ENCODE measurements at places on chromosomes 3 and 15. TPM values are rescaled to one million over a fixed set of nuclear protein-coding genes. Genes with fewer than 3 reads are reported as not detected.

The SLC28A1 gene
- total RNA-seq, result not detected

DNA sequence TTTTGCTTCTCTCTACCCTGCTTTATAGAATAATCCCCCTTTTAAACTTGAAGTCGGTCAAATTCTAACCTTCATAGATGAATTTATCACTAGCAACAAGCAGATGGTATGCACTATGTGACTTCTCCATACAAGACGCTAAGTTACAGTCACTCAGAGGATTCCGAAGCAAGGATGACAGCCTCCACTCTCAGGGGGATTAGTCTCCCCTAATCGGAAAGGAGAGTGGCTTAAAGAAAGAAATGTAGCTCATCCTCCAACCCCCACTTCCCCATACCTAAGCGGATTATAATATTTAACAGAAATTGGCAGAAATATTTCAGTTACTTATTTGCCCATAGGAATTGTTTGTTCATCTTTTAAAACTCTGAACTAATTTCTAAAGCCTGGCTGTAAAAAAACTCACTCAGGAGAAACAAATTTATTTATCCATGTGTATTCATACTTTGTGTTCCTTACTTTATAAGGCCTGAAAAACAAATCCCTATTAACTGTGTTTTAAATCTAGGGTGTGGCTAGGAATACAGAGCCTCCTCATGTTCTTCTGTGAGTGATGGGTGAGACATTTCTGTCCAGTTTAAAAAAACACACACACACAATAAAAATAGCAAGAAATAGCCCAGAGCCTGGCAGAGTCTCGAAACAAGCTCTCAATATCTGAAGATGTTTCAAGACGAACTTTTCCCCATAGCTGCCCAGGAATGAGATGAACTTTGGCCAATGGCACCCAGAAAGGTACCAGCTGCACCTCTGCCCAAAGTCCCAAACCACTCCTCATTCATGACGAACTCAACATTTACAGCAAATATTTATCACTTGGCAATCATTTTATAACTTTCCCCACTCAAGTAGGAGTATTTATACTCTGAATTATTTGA, 18.7 kb downstream of the SIAH2 start:
- peaks cover 16% of the 10 kb centered on the region for H3K4me1 ChIP-seq
- H3K4me3 ChIP-seq, result no peak overlapping the region
- no peaks in the 10 kb centered on the region for H3K27me3 ChIP-seq
- H3K36me3 ChIP-seq, result peaks cover 10% of the 10 kb centered on the region

DNA sequence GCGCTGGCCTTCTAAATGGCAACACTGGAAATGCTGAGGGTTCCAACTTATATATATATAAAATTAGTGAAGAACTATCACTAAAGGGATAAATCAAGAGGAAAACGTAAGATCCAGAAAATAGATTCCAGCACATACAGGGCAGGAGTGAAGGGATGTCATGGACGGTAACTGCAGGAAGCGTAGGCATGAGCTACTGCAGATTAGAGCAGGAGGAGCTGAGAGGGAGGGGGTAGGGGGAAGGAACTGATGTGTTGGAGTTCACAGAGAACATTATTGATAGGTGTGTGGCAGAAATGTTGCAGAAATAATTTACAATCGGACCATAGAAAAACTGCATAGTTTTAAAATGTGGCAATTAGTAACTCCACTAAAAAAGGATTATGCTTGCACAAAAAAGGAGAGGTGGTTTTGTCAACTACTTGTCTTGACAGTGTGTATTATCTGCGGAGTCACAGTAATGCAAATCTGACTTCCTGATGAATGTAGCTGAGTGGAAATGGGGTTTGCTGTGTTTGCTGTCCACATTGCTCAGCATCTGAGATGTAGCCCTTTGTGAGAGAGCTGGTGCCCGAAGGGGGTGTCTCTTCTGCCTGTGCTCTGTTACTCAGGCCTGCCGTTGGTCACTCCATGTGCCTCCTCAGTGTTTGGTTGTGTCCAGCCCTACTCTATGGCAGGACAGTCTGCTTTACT, 61.2 kb downstream of the PAK2 start:
- no peak overlapping the region for H3K27ac ChIP-seq
- no peaks in the 10 kb centered on the region for H3K27me3 ChIP-seq
- H3K4me1 ChIP-seq, result no peaks in the 10 kb centered on the region
- H3K36me3 ChIP-seq, result peaks cover 44% of the 10 kb centered on the region
- no peak for DNase-seq
- H3K4me3 ChIP-seq, result no peak overlapping the region

- no peaks in the 10 kb centered on the region for H3K4me1 ChIP-seq
- no peaks in the 10 kb centered on the region for H3K27me3 ChIP-seq
- no peaks in the 10 kb centered on the region for H3K36me3 ChIP-seq
- DNase-seq, result no peak
Observed at GRCh38 chr3:189401196-189401595, 229.4 kb downstream of the TPRG1 start.

- peaks cover 2% of the 10 kb centered on the region for H3K4me1 ChIP-seq
- H3K27me3 ChIP-seq, result no peaks in the 10 kb centered on the region
- no peak overlapping the region for H3K4me3 ChIP-seq
- no peak overlapping the region for H3K27ac ChIP-seq
- no peak for DNase-seq
- H3K36me3 ChIP-seq, result no peaks in the 10 kb centered on the region
Observed at GRCh38 chr15:59237924-59238331, 31.3 kb downstream of the LDHAL6B start.

Measured in upper lobe of right lung (tissue), 1 donor.